NCI-H1105 treated with DMSO at 0.1 percent for 48 hours (cell line): ENCODE measurements at places on chromosomes 16 and 17.

GRCh38 chr17:10352893-10353292 is 19.9 kb downstream of the MYH13 start:
- no peak for DNase-seq

DNA sequence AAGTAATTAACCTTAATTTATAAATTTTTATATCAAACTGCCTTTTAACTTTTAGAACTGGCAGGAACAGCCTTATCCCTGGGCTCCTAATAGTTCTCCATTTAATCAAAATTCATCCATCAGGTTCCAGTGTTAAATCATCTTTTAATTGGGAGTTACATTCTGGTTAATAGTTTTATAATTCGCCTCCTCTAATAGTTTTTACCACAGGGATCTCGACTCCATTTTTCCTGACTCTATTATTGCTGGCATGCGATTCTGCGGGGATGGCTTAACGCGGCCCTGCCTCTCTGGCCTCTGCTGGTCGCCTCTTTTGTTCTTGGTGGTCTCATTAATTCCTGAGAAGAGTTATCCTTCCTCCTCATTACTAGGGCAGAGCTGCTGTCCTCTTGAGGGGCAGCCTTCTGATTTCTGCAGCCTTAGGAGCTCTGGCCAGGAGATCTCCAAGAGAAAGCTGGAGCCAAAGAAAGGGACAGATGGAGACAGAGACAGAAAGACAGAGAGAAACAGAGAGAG is 71.1 kb downstream of the MRM1 start:
- no peak for DNase-seq

GRCh38 chr17:5718726-5719125 is 134.4 kb upstream of the NLRP1 start:
- DNase-seq = no peak

DNA sequence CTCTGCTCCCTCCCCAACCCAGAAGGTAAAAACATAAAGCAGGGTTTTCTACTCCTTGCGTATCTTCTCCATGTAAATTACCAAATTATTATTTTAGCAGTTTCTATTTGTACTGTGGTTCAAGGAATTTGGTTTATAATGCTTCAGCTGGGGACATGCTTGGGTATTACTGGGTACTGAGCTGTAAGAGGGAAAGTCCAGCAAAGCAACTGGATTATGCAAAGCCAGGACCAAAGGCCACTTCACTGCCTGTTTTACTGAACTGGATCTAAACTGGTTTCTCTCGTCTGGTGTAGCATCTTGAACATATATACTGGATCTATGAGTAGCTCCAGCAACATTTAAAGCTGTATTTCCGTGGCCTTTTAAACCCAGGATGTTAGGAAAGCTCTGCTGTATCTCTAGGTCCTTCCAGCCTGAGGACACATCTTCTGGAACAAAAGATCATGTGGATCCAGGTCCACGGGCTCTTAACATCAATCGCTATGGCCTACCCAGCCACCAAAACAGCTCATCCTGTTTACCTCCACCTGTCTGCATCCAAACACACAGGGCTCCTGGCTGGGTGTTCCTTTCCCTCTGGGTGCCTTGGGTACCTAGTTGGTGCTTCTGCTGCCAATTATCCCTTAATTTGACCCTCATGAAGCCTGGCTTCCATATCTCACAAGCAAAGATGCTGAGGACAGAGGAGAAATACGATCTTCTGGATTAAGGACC is 7.2 kb downstream of the PMP22 start:
- DNase-seq = no peak

- DNase-seq = no peak
Measured at GRCh38 chr17:37179893-37180292, 195.9 kb upstream of the C17orf78 start.

GRCh38 chr17:40373324-40373723 is 8.8 kb upstream of the GJD3 start:
- no peak for DNase-seq
